Large intestine (tissue), 12 donors: ENCODE measurements at places on chromosomes 1 and 21. TPM values are rescaled to one million over a fixed set of nuclear protein-coding genes. Genes with fewer than 3 reads are reported as not detected.

GRCh38 chr1:56754708-56755479, 64.3 kb downstream of the FYB2 start:
- no peaks in the 10 kb centered on the region for H3K27me3 ChIP-seq
- peak; percentile 38 for DNase-seq
- no peak overlapping the region for H3K27ac ChIP-seq
- no peaks in the 10 kb centered on the region for H3K36me3 ChIP-seq

- no peaks in the 10 kb centered on the region for H3K36me3 ChIP-seq
- no peak overlapping the region for H3K27ac ChIP-seq
- DNase-seq, result no peak
- H3K4me1 ChIP-seq, result peaks cover 4% of the 10 kb centered on the region
Measured at GRCh38 chr1:87129606-87130005, 199.1 kb upstream of the LMO4 start.

DNA sequence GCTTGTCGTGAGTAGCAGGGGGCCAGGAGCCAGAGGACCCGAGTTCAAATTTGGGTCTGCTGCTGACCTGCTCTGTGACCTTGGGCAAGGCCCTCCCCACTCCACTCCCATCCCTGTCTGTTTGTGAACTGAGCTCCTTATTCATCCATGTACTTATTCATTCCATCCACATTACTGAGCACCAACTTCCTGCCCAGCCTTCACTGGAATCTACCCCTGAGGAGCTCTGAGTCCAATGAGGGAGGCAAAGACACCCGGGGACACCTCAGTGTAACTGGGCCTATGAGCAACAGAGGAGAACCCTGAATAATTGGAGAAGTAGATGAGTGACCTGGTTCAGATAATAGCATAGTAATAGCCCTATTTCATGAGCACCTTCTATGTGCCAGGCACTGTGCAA, 8.9 kb downstream of the BSND start:
- no peak overlapping the region for H3K27ac ChIP-seq
- H3K4me1 ChIP-seq, result no peaks in the 10 kb centered on the region
- peaks cover 4% of the 10 kb centered on the region for H3K27me3 ChIP-seq
- H3K36me3 ChIP-seq, result no peaks in the 10 kb centered on the region

- H3K4me3 ChIP-seq, result no peak overlapping the region
- no peak overlapping the region for H3K27ac ChIP-seq
- H3K27me3 ChIP-seq, result no peaks in the 10 kb centered on the region
- peak; percentile 28 for DNase-seq
- no peaks in the 10 kb centered on the region for H3K36me3 ChIP-seq
Measured at GRCh38 chr1:219416598-219417238, 196.2 kb downstream of the ZC3H11B start.

GRCh38 chr1:52153010-52153409, 11.1 kb downstream of the ZFYVE9 start:
- H3K4me3 ChIP-seq, result no peak overlapping the region
- no peak overlapping the region for H3K27ac ChIP-seq
- H3K27me3 ChIP-seq, result no peaks in the 10 kb centered on the region

DNA sequence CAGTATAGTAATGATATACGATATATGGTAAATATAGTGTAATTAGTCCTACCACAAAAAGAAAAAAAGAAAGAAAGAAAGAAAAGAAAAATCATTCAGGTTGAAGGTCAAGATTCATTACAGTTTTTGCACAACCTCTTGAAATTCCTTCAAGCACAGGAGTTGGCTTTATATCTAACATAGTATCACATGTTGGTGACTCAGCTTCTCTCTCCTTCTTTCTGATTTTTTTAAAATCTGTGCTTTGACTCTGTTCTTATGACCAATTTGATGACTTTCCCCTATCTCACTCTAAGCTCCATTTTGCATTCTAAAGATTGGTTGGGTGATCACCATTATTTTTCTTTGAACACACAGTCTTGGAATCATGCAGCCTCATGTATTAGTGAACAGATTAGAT, 148.2 kb upstream of the COL11A1 start:
- DNase-seq, result no peak
- H3K27me3 ChIP-seq, result no peaks in the 10 kb centered on the region
- no peaks in the 10 kb centered on the region for H3K36me3 ChIP-seq

DNA sequence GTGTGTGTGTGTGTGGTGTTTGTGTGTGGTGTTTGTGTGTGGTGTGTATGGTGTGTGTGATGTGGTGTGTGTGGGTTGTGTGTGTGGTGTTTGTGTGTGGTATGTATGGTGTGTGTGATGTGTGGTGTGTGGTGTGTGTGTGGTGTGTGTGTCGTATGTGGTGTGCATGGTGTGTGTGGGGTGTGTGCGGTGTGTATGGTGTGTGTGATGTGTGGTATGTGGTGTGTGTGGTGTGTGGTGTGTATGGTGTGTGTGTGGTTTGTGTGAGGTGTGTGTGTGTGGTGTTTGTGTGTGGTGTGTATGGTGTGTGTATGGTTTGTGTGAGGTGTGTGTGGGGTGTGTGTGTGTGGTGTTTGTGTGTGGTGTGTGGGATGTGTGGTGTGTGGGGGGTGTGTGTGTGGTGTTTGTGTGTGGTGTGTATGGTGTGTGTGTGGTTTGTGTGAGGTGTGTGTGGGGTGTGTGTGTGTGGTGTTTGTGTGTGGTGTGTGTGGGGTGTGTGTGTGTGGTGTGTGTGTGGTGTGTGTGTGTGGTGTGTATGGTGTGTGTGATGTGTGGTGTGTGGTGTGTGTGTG, 106.2 kb upstream of the ADAR start:
- H3K36me3 ChIP-seq, result peaks cover 3% of the 10 kb centered on the region
- no peak overlapping the region for H3K27ac ChIP-seq
- no peaks in the 10 kb centered on the region for H3K4me1 ChIP-seq
- H3K4me3 ChIP-seq, result no peak overlapping the region
- no peak for DNase-seq
- peaks cover 1% of the 10 kb centered on the region for H3K27me3 ChIP-seq

- DNase-seq, result no peak
- peaks cover 6% of the 10 kb centered on the region for H3K27me3 ChIP-seq
- no peaks in the 10 kb centered on the region for H3K4me1 ChIP-seq
Measured at GRCh38 chr1:30604801-30605440, 118.5 kb downstream of the MATN1 start.

DNA sequence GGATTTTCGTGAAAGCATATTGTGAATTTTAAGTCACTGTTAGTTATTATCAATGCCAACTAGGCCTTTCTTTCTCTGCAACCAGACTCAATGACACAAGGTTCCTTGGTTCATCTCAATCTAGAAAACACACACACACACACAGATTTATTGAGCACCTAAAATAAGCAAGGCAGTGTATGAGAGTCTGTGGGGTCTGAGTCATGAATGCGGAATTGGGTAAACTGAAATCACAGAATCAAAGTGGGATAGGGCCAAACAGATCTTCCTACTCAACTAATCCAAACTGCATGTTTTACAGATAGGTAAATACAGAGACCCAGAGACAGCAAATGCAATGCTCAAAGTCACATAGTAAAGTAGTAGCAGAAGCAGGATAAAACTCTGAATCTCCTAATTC, 48.5 kb upstream of the NRDC start:
- no peaks in the 10 kb centered on the region for H3K4me1 ChIP-seq
- H3K27me3 ChIP-seq, result no peaks in the 10 kb centered on the region
- no peak for DNase-seq
- H3K27ac ChIP-seq, result no peak overlapping the region
- no peaks in the 10 kb centered on the region for H3K36me3 ChIP-seq

DNA sequence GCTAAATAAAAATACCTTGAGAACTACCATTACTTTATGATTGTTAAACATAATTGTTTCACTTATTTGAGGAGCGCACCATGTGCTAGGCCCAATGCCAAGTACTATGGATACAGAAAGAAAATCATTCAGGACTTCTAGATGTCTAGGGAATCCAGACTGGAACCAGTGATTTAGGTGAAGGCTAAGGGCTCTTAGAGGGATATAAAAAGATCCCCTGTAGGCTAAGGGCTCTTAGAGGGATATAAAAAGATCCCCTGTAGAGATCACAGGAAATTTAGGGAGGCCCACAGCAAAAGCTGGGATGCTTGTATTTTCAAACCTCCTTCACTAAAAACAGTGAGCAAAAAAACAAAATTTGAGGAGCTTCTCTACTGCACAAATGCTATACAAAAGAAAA, 6.7 kb downstream of the TOR1AIP2 start:
- H3K27me3 ChIP-seq, result no peaks in the 10 kb centered on the region
- no peak overlapping the region for H3K27ac ChIP-seq
- H3K4me3 ChIP-seq, result no peak overlapping the region
- peaks cover 16% of the 10 kb centered on the region for H3K4me1 ChIP-seq
- DNase-seq, result no peak
- H3K36me3 ChIP-seq, result peaks cover 32% of the 10 kb centered on the region

GRCh38 chr1:228289239-228289849, 81.5 kb downstream of the OBSCN start:
- no peaks in the 10 kb centered on the region for H3K27me3 ChIP-seq
- H3K4me3 ChIP-seq, result no peak overlapping the region
- H3K4me1 ChIP-seq, result no peaks in the 10 kb centered on the region
- H3K27ac ChIP-seq, result no peak overlapping the region

DNA sequence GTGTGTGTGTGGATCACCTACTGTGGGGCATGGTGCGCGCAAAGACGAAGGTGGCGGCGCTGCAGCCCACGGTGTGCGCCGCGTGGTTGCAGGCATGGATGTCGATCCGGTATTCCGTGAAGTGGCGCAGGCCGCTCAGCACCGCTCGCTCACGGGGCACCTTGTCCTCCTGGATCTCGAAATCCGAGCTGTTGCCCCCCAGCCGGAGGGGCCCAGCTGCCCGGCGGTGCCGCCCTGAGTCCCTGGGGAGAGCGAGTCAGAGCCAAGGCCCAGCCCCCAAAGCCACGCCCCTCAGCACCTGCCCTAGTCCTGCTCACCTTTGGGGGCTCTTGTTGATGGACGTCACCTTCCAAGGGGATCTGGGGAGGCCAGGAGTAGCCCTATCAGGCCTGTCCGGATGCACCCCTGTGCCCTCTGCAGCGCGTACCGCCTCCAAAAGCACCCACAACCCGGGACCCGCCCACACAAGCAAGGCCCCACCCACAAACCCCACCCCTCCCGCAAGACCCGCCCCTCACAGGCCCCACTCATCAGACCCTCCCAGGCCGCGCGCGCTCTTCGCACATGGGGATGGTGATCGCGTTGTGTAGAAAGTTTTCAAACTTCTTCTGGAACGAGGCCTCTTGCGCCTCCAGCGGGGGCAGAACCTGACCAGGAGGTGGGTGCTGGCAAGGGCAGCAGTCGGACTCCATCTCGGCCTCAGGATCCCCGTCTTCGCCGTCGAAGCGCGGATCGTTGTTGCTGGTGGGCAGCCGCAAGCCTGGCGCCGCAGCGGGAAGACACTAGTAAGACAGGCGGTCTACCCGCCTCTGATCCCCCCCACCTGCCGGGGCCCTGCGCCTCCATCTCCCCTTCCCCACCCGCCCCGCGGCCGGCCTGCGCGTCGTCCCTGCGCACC, 13.6 kb downstream of the INSRR start:
- H3K36me3 ChIP-seq, result no peaks in the 10 kb centered on the region
- no peak for DNase-seq
- H3K27ac ChIP-seq, result no peak overlapping the region
- H3K4me3 ChIP-seq, result no peak overlapping the region
- no peaks in the 10 kb centered on the region for H3K4me1 ChIP-seq
- H3K27me3 ChIP-seq, result peaks cover 95% of the 10 kb centered on the region

DNA sequence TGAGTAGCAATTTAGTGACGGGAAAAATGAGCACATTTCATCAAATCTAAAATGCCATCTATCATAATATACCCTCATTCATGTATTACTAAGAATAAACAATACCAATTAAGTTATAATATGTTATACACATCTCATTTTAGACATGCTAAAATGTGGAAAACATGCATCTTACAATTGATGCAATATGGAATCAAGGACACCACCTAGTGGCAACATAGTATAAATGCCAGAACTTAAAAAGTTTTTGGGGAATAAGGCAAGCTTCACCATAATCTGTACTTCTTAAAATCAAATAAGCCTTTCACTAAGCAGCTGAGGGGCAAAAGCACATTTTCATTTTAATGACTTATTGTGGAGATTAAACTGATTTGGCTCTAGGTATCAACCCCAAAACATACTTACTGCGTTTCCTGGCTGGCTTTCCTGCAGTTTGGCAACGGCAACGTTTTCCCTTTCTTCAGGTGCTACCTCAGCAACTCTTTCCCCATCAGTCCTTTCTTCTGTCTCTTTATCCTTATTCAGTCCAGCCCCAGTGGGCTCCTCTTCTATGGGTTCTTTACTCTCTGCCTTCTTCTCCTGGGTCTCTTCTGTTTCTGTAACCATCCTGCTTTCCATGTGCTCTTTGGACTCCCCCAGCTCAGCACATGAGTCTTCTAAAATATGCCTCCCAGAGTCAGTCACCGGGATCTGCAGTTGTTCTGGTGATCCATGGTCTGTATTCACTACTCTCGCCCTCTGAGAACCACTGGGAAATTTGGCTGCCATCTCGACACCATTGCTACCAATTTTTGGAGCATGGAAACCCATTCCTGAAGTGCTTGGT, 11.4 kb downstream of the SDE2 start:
- H3K4me1 ChIP-seq, result no peaks in the 10 kb centered on the region
- peak; percentile 8 for DNase-seq
- H3K27me3 ChIP-seq, result no peaks in the 10 kb centered on the region
- H3K36me3 ChIP-seq, result peaks cover 62% of the 10 kb centered on the region

DNA sequence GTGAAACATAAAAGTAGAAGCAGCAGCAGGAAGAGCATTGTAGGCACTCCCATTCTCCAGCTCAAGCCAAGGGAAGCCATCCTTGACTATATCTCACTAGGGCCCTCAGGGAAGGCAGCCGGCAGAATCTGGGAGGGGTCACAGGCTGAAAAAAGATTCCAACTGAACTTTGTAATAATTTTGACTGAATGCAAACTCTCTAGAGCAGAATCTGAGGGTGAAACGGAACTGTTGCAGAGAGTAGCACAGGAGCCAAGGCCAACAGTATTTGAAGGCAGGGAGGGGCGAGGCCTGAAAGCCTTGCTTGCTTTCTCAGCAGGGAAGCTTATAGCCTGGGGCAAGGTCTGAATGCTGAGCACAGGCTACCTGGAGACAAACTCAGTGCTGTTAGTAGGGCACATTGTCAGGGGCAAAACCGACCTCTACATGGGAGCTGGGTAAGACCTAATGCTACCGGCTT, 180.6 kb downstream of the COL24A1 start:
- no peak for DNase-seq
- no peaks in the 10 kb centered on the region for H3K36me3 ChIP-seq
- H3K4me1 ChIP-seq, result peaks cover 4% of the 10 kb centered on the region
- H3K4me3 ChIP-seq, result no peak overlapping the region
- H3K27me3 ChIP-seq, result no peaks in the 10 kb centered on the region
- H3K27ac ChIP-seq, result no peak overlapping the region

GRCh38 chr1:116309090-116309870, 63.8 kb upstream of the ATP1A1 start:
- H3K27ac ChIP-seq, result no peak overlapping the region
- no peaks in the 10 kb centered on the region for H3K27me3 ChIP-seq
- H3K4me1 ChIP-seq, result peaks cover 31% of the 10 kb centered on the region
- no peaks in the 10 kb centered on the region for H3K36me3 ChIP-seq

- H3K27ac ChIP-seq, result no peak overlapping the region
- no peaks in the 10 kb centered on the region for H3K4me1 ChIP-seq
- peaks cover 18% of the 10 kb centered on the region for H3K27me3 ChIP-seq
- no peaks in the 10 kb centered on the region for H3K36me3 ChIP-seq
Measured at GRCh38 chr1:18547460-18547859, 66.7 kb downstream of the KLHDC7A start.

- H3K36me3 ChIP-seq, result no peaks in the 10 kb centered on the region
- H3K4me1 ChIP-seq, result peaks cover 3% of the 10 kb centered on the region
Measured at GRCh38 chr1:29269382-29269781, 33.1 kb downstream of the PTPRU start.

FCER1G gene
- 35.9 TPM for polyA plus RNA-seq

IFNAR1 gene
- 26.7 TPM for polyA plus RNA-seq

MCOLN3 gene
- polyA plus RNA-seq, result 181 TPM

CD48 gene
- 8.6 TPM for polyA plus RNA-seq

WNT9A gene
- polyA plus RNA-seq, result 5.1 TPM

LAMB3 gene
- polyA plus RNA-seq, result 156 TPM

ANKRD34A gene
- polyA plus RNA-seq, result 0.79 TPM

SPRR1B gene
- not detected for polyA plus RNA-seq

TESK2 gene
- 12.8 TPM for polyA plus RNA-seq

ADGRL4 gene
- 5.6 TPM for polyA plus RNA-seq

ADGRB2 gene
- 56.1 TPM for polyA plus RNA-seq
